Stimulated activated CD4-positive, alpha-beta T cell treated with anti-CD3 and anti-CD28 coated beads, Interleukin-12 subunit alpha, Interleukin-12 subunit beta, amount 100 ng/mL, for 48 hours (primary cell): ENCODE measurements at places on chromosomes 11 and 22.
A peak's percentile ranks its signal among the peaks of the same experiment; 100 is the strongest.

DNA sequence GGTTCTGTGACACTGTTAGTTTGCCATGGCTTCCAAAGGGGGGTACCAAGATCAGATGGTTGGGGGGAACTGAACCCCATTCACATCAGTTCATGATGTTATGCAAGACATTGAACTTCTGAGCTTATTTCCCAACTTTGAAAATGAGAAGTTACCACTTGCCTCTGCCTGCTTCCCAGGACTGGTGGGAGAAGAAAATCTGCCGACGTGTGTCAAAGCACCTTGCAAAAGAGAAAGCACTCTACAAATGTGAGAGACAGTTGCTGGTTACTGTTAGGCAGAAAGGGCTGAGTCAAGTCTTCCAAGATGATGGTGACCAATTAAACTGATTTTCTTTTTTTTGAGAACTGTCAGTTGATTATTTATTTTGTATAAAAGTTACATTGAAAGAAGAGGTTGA is 45.6 kb downstream of the SMCO4 start:
- DNase-seq, result no peak

DNA sequence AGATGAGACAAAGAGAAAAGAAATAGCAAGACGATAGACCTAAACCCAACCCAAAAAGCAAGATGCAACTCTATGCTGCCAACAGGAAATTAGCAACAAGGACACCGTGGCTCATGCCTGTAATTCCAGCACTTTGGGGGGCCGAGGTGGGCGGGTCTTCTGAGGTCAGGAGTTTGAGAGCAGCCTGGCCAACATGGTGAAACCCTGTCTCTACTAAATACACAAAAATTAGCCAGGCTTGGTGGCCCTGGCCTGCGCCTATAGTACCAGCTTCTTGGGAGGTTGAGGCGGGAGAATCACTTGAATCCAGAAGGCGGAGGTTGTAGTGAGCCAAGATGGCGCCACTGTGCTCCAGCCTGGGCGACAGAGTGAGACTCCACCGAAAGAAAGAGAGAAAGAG is 24.3 kb upstream of the IL10RA start:
- DNase-seq, result no peak

GRCh38 chr11:103875855-103876510 is 160.5 kb upstream of the DDI1 start:
- DNase-seq, result no peak

DNA sequence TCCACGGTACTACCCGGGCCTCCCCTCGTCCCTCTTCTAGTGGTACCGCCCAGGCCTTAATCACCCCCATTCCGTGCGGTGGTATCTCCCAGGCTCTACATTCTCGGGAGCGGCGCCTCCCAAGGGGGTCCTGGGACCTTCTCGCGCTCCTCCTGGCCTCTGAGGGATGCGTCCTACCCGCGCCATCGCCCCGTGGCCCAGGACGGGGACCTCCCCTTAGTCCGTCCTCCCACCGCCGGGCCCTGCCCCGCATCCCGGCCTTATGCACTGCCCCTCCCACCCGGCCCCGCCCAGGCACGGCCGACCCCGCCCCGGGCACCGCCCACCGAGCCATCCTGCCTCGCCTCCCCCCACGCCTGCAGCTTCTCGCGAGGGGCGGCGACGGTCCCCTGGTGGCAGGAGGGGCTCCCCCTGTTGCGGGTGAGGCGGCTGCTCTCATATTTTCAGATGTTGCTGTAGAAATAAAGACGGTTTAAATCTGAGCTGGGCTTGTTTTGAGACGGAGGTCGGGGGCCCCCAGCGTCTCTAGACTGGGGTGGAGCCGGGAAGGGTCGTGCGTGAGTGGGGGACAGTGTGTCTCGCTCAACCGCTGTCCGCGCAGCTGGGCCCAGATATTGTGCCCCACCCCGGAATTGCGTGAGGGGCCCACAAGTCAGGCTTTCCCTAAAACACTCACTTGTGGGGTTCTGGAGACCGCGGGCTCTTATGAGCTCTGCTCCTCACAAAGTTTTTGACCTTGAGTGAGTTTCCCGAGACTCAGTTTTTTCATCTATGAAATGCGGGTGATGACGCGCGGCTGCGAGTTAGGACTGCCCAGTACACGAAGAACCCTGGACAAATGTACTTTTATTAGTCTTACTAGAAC is 828 bp upstream of the RAB1B start:
- peak; percentile 86 for DNase-seq

- no peak for DNase-seq
Measured at GRCh38 chr11:112662554-112662953, 298.7 kb upstream of the NCAM1 start.

DNA sequence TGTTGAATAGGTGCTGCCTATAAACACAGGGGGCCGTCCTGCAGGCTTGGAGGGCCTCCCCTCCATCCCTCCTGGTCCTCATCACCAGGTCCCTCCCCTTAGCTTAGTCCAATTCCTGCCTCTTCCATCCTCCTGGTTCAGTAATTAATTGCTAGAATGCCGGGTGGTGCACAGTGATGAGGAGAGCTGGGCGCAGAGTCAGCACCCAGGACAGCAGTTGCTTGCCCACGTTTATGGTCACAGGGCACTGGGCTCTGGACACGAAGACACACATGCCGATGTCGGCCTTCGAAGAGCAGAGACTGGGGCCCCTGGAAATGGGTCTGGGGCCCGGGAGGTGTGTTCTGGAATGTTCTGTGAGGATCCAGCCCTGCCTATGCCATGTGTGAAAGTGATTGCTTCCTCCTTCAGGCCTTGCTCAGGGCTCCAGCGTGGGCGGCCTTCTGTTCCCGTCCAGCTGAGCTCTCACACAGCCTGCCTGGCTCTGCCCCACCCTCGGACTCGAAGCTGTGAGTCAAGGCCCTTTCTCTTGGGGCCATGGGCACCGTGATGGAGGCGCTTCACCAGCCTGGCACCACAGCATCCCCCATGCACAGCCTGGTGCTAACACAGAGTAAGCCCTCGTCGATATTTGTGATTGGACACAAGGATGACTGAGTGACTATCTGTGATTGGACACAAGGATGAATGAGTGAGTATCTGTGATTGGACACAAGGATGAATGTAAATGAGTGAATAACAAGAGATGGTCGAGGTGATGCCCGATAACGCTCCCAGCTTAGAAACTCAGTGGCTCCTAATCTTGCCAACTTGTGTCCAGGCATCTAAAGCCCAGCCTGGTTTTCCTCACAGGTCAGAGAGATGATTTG is 884.7 kb downstream of the BRD1 start:
- no peak for DNase-seq
